Natural killer cell treated with Interleukin-12 subunit alpha and Interleukin-12 subunit beta and Interleukin-15 and Interleukin-18, amount 100 ng/mL, for 72 hours (primary cell): ENCODE measurements at places on chromosomes 5 and 9. TPM values are rescaled to one million over a fixed set of nuclear protein-coding genes. Genes with fewer than 3 reads are reported as not detected.

The CDKN2B gene
- 1.6 TPM for total RNA-seq

The PCDHGB7 gene
- 0.95 TPM for total RNA-seq

The PCDHAC1 gene
- total RNA-seq = not detected

The RBM22 gene
- total RNA-seq = 80.0 TPM

The SELENOP gene
- total RNA-seq = 0.38 TPM

The SLC22A4 gene
- total RNA-seq = 0.93 TPM

The PDE6A gene
- not detected for total RNA-seq

The DNAJC18 gene
- 11.9 TPM for total RNA-seq

The RELL2 gene
- total RNA-seq = 8.1 TPM

The ADAM19 gene
- 358 TPM for total RNA-seq

The FAM13B gene
- 43.1 TPM for total RNA-seq

The DAPK1 gene
- 31.7 TPM for total RNA-seq

The SGCD gene
- not detected for total RNA-seq

The DND1 gene
- total RNA-seq = 3.3 TPM

The ITGA2 gene
- total RNA-seq = 0.17 TPM

The LCN12 gene
- 2.2 TPM for total RNA-seq

The RAB24 gene
- total RNA-seq = 49.8 TPM

The GLDC gene
- total RNA-seq = 1.4 TPM

The OR5C1 gene
- not detected for total RNA-seq

The EFNA5 gene
- 1.2 TPM for total RNA-seq

The RANBP17 gene
- 6.9 TPM for total RNA-seq
